CD4-positive, alpha-beta T cell treated with Interleukin-17A for 4 hours (primary cell): ENCODE measurements at places on chromosomes 4 and X.

- no peak for DNase-seq
These were observed 11.7 kb downstream of the PITX2 start for GRCh38 chr4:110610940-110611831.

GRCh38 chrX:150770623-150771022 is 77.4 kb downstream of the MTMR1 start:
- no peak for DNase-seq

- DNase-seq: no peak
These were observed 263.5 kb downstream of the MAPK10 start for GRCh38 chr4:86096373-86096772.

- DNase-seq: no peak
These were observed 144.1 kb downstream of the SLC7A11 start for GRCh38 chr4:138097912-138098600.

DNA sequence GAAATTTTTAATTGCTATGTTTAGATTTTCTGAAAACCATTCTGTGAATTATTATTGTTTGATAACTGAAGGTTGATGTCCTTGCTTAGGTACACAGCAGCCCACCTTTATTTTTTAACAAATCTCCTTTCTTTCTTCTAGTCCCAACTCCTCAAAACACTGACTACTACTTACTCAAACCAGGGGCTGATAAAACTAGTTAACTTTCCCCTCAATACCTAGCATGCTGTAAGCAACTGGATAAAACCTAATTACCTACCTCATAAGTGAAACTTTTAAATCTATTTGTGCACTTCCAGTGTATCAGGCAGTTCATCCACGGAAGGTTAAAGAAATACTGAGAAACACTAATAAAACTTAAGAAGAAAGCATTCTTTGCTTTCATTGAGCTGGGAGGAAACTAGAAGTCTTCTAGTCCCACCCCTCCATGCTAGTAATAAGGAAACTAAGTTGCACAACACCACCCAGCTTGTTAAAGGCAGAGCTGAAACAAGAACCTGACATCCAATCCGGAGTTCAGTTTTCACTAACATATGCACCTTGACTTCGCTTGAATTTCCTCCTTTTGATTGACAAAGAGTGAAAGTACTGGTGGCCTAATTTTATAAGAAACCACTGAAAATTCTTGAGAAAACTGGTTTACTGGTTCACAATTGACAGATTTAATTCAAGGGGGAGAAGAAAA is 180.2 kb upstream of the TET2 start:
- no peak for DNase-seq

GRCh38 chr4:108772402-108772801 is 9.5 kb upstream of the ETNPPL start:
- no peak for DNase-seq

DNA sequence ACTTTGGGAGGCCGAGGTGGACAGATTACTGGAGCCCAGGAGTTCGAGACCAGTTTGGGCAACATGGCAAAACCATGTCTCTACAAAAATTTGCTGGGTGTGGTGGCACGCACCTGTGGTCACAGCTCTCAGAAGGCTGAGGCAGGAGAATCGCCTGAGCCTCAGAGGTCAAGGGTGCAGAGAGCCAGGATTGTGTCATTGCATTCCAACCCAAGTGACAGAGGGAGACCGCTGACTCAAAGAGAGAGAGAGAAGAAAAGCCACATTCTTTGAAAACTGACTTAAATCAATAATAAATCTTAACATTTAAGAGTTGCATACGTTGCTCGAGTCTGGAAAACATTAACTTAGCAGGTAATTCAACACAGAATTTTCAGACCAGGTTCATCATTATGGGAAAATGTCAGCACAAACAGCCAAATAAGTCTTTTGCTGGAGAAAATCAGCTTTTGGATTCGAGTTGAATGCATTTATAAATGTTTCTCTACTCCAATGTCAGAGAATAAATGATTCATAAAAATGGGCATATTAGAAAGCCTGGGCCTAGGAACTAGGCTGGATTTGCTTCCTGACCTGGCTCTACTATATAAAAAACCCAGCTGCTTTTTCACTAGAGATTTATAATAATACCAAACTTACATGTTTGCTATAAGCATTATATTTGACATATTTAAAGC is 68.3 kb upstream of the RBPJ start:
- DNase-seq: no peak

DNA sequence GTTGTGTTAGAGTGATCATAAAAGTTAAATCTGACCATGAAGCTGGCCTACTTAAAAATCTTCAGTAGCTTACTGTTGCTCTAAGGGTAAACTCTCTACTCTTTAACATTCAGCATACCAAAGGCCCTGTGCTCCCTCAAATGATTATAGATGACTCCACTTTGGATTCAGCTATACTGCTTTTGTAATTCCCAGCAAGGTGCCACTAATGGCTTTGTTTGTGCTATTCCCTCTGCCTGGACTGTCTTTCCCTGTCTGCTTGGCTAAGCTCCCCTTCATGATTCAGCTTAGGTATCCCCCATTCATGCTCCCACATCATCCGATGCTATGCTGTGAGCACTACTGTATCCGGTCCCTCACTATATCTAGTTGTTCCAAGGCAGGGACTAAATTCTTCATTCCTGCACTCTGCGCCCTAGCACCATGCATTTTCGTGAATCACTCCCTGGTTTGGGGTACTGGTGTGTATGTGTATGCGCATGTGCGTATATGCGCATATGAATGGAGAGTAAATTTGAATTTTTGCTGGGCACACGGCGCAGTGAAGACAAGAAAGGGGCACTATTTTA is 453 bp upstream of the PBDC1 start:
- DNase-seq: no peak

DNA sequence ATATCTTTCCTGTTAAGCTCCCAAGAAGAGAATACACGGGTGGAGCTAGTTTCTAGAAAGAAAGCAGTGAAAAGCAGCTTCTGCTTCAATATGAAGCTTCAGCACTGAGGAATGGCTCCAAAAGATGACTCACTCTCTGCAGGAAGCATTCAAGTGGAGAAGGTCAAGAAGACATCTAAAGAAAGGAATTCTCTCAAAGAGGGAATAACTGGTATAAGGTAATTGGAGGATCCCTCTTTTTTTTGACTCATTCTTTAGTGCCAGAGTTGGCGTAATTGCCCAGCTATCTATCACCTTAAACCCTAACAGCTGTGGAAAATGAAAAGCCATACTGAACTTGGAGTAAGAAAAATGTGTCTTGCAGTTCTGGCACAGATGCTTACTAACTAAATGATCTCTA is 3.5 kb downstream of the EDA2R start:
- no peak for DNase-seq

GRCh38 chr4:142129931-142130330 is 493.5 kb downstream of the IL15 start:
- no peak for DNase-seq

- DNase-seq: no peak
These were observed 4.4 kb downstream of the ADRA2C start for GRCh38 chr4:3770323-3771163.

- no peak for DNase-seq
These were observed 27.4 kb downstream of the TET2 start for GRCh38 chr4:105174098-105174497.

GRCh38 chr4:55989766-55990165 is 41.0 kb downstream of the CEP135 start:
- no peak for DNase-seq

GRCh38 chr4:104486716-104487504 is 7.8 kb downstream of the CXXC4 start:
- DNase-seq: no peak

DNA sequence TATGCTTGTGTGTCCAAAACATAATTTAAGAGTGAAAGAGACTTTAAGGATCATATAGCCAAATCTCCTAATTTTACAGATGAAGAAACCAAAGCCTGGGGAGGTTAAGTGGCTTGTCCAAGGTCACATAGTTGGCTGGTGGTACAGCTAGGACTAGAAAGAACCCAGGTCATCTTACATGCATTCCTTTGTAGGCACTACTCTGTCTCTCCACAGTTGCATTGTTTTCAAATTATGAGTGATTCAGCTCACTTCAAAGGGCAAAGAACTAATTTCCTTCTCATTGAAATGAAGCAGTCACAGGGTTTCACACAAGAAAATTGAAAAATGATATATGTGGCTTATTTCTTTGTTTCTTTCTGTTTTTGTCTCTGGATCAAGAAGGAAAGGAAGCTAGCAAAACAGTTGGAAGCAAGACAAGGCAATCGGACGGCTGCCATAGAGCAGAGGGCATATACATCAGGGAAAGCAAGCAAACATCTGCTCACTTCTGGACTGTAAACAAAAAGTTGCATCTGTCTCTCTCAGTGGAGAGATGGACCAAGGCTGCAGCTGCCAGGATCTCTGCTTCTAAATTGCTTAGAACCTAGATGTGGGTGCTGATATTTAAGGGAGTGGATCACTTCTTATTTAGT is 107.5 kb upstream of the AMOT start:
- DNase-seq: no peak

- DNase-seq: peak; percentile 34
These were observed 100.8 kb downstream of the SPIN4 start for GRCh38 chrX:63250253-63250868.

DNA sequence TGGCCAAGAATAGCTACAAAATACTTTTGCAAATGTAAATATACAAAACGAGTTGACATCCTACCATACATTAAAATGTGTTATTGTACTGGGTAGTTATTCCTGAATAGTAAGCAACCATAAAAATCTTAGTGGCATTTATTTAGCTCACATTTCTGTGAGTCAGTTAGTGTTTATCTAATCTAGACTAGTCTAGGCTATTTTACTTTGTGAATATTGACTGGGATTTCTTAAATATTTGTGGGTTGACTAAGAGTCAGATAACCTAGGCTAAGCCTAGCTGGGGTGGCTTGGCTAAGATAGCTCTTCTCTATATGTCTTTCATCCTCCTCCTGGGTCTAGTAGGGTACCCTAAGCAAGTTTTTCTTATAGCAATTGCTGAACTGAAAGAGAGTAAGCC is 543.8 kb upstream of the DIAPH2 start:
- no peak for DNase-seq

- DNase-seq: no peak
These were observed 289.8 kb downstream of the PCDH7 start for GRCh38 chr4:31009926-31010325.

GRCh38 chr4:55071951-55072350 is 53.4 kb downstream of the KDR start:
- DNase-seq: no peak

GRCh38 chrX:26442340-26442739 is 226.4 kb downstream of the MAGEB5 start:
- DNase-seq: no peak

DNA sequence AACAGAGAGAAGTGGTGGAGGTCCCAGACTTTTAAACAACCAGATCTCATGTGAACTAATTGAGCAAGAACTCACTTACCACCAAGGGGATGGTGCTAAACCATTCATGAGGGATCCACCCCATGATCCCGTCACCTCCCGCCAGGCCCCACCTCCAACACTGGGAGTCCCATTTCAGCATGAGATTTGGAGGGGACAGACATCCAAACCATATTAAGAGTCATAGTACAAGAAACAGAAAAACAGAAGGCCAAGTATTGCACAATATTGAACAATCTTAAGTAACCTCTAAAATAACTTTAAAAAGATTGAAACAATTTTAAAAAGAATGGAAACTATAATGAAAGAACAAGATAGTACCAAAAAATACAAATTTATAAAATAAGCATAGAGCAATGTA is 110.0 kb downstream of the CBR4 start:
- DNase-seq: no peak

- DNase-seq: no peak
These were observed 1085.6 kb upstream of the TENM3 start for GRCh38 chr4:181157647-181158046.

DNA sequence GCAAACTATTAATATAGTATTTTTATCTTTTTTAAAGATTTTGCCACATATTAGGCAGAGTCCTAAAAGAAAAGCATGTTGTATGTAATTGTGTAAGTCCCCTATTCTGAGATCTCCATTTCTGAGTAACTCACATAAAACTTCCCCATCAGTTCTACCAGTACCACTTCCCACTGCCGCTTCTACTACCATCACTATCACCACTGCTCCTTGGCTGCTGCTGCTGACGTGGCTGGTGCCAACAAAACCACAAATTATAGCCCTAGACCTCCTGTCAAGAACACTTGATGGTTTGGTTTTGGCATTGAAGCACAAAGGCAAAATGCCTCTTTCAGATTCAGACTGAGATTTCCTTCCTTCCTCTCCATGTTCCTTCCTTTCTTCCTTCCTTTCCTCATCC is 106.4 kb downstream of the MMRN1 start:
- DNase-seq: no peak

- DNase-seq: no peak
These were observed 88.3 kb downstream of the FAM53A start for GRCh38 chr4:1595789-1596325.

GRCh38 chr4:9735515-9735914 is 45.9 kb upstream of the DRD5 start:
- DNase-seq: no peak

GRCh38 chr4:3112201-3112600 is 37.7 kb downstream of the HTT start:
- no peak for DNase-seq

DNA sequence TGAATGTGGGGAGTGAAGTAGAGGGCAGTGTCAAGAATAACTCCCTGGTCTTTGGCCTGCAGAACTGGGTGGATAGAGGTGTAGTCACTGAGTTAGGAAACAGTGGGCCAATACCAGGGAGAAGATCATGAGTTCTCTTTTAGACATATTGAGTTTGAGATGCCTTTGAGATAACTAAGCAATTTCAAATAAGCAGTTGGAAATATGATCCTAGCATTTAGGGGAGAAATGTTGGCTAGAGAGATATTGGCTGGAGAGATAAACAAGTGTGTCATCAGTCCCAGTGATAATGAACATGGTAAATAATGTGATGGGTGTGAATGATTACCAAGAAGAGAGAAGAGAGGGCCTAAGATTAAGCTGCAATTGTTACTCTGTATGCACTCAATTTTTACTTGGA is 95.3 kb upstream of the HPRT1 start:
- no peak for DNase-seq

DNA sequence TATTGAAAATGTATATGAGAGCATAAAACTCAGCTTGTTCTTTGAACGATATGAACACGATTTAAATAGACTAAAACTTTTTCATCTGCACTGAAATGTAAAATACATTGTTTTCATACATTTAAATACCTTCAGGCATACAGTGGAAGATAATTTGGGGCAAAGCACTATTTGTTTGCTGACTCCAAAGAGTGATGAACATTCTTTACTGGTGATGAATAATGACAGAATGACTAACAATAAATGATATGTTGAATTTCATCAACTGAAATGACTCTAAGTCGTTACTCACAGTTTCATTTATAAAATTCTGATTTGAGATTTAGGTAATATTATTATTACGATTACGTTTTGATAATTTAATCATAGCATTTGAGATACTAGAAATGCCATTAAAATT is 1160.1 kb downstream of the NLGN4X start:
- no peak for DNase-seq

- no peak for DNase-seq
These were observed 39.3 kb upstream of the XK start for GRCh38 chrX:37646254-37646653.

DNA sequence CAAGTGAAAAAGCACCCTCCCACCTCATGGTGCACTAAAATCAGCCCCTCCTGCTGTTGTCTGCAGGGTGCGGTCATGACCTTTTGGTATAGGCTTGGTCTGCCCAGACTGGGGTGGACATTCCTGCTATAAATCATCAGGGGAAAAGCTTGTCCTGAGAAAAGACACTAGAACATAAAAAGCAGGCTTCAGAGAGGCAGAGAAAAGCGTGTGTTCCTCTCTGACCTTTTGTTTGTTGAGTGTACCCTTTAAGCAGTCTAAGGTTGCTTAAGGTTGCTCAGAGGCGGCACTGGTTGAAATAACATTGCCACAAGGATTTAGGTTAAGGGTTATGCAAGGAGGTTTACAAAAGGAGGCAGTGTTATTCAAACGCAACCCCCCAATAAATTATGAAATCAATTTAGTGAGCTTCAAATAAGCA is 43.5 kb downstream of the CCDC158 start:
- DNase-seq: no peak
